ENCODE measurements at places on chromosomes 2 and 18.

DNA sequence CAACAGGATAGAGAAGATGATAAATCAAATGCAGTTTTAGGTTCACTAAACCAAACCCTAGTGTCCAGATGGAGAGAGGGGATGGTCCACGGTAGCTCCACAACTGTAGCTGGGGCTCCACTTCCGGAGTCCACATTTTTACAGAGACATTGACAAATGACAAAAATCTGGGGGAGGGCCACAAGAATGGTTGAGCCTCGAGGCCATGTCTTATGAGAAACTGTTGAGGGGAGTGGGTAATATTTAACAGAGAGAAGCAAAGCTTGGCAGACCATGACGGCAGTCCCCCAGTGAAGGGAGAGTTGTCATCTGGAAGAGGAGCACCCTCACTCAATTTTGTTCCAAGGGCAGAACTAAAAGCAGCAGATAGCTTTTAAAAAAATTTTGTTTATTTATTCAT, 17.6 kb upstream of the EPHA4 start:
- no peak for DNase-seq

DNA sequence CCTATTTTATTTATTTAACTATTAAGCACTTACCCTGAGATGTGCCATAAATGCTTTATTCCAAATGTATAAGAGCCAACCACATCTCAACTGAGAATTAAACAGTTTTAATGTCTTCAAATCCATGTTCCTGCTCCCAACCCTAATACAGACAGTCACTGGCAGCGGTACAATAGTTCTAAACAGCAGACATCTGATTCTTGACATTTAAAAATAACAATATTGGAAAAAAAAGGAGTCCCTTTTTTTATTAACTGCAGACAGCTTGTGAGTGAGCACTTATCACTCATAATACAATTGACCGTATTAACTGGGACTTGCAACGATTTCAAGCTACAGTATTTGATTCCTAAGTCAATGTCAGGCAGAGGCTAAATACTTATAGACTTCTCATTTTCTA, 424.6 kb downstream of the TGIF1 start:
- no peak for DNase-seq

- no peak for DNase-seq
Measured at GRCh38 chr2:142796161-142796560, 81.3 kb upstream of the KYNU start.

- DNase-seq, result no peak
Measured at GRCh38 chr2:105387225-105387624, 11.6 kb downstream of the FHL2 start.

GRCh38 chr18:3150688-3151087, 69.1 kb downstream of the MYOM1 start:
- DNase-seq, result no peak
